ENCODE measurements at places on chromosomes 7 and 10.

GRCh38 chr7:50795253-50795652, 12.6 kb upstream of the GRB10 start:
- DNase-seq = no peak

GRCh38 chr7:78489476-78490240, 691.1 kb downstream of the PHTF2 start:
- no peak for DNase-seq

GRCh38 chr7:129739427-129739826, 127.9 kb downstream of the NRF1 start:
- no peak for DNase-seq

- DNase-seq = no peak
Measured at GRCh38 chr10:32982911-32983909, 25.2 kb upstream of the ITGB1 start.

- no peak for DNase-seq
Measured at GRCh38 chr10:132601567-132601966, 64.0 kb downstream of the INPP5A start.

GRCh38 chr7:106895246-106895864, 30.3 kb downstream of the PIK3CG start:
- no peak for DNase-seq

- DNase-seq = no peak
Measured at GRCh38 chr7:87347664-87348063, 2.2 kb downstream of the CROT start.

- peak; percentile 15 for DNase-seq
Measured at GRCh38 chr10:68550747-68551411, 9.3 kb upstream of the TET1 start.

GRCh38 chr10:59018977-59019376, 157.5 kb upstream of the PHYHIPL start:
- DNase-seq = no peak

DNA sequence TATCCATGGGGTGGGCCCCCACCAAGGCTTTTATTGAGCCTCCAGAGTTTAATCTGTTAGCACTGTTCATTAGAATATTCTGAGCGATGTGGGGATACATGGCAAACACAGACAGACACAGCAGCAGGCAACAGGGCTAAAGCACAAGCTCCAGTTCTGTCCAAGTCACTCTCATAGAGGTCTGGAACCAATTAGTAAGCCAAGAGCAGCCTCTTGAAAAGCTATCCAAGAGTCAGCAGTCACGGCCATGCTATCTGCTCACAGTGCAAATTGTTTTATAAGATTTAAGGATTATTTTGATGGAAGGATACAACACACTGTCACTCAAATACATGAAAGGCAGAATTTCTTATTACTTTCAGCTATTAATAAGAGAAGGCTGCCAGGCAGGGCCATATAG, 86.4 kb upstream of the DGKB start:
- no peak for DNase-seq

DNA sequence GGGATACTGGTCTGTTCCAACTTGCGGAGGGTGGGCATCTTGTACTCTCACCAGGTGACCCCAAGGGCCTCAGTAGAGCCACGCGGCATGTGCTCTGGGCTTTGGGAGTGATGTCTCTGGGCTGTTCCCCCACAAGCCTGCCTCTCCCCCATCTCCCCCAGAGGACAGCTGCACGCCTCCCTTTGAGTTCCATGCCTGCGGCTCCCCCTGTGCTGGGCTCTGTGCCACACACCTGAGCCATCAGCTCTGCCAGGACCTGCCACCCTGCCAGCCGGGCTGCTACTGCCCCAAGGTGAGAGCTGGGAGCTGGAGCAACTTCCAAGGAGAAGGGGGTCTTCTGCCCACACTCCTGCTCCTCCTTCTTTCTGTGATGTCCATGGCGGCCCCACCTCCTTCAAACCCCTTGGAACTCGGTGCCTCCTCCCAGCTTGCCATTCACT, 15.0 kb upstream of the ZNF862 start:
- DNase-seq = no peak

DNA sequence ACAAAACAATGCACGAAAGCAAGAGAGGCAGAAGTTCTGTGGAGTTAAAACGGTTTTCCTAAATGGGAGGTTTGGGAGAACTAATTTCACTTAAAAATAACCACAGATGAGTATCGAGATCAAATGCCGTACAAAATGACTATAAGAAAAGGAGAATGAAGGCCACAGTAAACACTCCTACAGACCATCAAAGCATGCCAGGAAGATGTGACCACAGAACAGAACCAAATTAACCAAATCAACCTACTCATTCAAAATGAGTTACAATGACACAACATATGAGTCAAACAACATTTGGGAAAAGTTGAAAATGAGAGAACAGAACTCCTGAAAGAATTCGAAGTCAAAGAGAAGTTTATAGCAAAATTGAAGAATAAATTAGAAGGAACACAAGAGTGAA, 24.3 kb upstream of the DOCK1 start:
- no peak for DNase-seq

DNA sequence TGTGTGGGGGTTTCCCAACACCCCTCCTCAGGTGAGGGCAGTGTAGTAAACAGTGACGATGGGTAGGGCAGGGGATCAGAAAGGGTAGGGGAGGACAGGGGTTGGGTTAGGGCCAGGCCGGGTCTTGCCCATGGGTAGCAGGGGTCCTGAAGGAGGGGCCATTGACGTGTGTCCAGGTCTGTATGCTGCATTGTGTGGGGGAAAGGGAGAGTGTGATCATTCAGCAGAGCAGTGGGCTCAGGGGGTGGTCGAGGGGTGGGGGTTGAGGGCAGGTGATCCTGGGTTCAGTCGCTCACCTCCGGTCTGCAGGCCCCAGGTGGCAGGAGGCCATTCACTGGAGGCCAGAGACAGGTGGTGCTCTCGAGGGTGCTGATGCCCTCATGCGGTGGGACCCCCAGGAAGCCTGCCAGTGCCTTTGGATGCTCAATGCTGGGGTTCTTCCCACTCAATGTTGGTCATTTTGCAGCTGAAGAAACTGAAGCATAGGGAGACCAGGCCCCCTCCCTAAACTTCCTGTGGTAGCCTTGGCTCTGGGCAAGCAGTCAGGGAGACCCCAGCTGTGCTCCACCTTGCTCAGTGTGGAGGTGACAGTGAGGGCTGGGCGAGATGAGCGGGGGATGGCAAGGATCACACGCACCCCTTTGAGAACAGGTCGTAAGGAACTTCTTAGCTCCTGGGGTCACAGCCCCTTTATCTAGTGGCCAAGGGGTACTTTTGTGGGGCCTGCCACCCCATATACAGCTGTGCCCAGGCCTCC, 48.8 kb upstream of the CAMK2B start:
- DNase-seq = no peak

GRCh38 chr10:14737808-14738545, 36.7 kb downstream of the FAM107B start:
- DNase-seq = no peak

- DNase-seq = no peak
Measured at GRCh38 chr7:95601316-95601715, 5.0 kb upstream of the PDK4 start.

GRCh38 chr10:107487284-107487683, 322.8 kb upstream of the SORCS1 start:
- DNase-seq = no peak

DNA sequence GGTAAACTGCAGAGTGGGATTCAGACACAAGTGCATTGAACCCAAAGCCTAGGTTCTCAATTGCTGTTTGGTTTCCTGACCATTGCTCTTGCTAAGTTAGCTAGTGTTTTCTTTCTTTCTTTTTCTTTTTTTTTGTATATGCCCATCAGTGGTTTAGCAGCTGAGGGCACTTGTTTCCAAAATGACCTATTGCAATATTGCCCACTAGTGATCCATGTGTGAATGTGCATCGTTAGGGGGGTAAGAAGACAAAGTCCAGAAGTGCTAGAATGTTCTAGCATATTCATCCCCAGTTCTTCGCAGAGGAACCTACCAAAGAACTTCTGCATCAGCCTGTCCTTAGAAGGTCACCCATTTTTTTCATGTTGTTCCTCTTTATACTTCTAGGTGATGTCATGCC, 252.8 kb upstream of the GPR26 start:
- no peak for DNase-seq

- DNase-seq = peak; percentile 16
Measured at GRCh38 chr10:86536294-86536861, 14.8 kb upstream of the WAPL start.

DNA sequence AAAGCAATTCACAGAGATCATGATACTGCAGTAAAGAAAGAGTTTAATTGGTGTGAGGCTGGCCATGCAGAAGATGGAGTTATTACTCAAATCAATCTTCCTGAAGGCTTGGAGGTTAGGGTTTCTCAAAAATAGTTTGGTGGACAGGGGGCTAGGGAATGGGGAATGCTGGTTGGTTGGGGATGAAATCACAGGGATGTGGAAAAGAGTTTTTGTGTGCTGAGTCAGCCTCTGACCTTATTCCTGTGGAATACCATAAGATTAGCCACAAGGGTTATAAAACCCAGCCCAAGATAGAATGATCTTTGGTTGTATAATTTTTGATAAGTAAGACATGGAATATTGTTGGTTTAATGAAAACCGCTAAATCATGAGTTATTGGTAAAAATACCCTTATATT, 764.3 kb downstream of the TYW1 start:
- no peak for DNase-seq

- no peak for DNase-seq
Measured at GRCh38 chr10:86048973-86049372, 317.6 kb downstream of the GRID1 start.

DNA sequence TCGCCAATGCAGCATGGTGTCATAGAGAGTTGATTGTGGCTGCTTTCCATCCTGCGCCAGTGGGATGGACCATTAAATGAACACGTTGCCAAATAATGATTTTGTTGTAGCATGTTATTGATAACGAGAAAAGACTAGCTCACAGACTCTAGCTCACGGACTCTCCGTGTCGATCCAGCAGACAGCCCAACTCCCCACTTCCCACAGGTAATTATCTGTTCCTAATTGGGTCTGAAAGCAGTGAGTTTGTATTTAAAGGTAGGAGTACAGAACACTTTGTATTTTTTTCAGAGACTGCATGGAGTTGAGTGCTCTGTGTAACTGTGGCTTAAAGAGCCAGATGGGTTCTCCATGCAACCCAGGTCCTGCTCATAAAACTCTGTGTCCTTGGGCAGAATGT, 1250.5 kb downstream of the TYW1 start:
- no peak for DNase-seq

GRCh38 chr10:43151371-43151770, 13.1 kb downstream of the CSGALNACT2 start:
- no peak for DNase-seq

DNA sequence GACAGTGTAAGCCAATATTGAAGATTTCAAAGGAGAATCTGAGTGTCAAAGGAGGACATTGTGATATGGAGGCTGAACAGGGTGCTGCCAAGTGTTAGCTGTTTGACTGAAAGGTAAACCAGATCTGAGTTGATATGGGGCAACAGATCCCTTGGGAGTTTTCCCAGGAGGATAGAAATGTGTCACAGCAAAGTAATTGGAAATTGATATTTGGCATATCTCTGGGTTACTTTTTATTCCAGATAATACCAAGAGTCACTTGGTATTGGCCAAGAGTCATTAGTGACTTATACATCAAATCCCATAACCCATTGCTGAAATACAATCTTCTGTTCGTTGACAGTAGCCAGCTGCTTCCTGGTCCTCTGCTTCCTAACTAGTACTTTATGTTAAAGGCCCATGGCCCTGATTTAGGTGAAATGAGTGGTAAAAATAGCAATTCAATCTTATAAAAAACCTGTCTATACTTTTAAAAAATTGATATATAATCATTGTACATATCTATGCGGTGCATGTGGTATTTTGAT, 922.9 kb downstream of the LRMDA start:
- no peak for DNase-seq

DNA sequence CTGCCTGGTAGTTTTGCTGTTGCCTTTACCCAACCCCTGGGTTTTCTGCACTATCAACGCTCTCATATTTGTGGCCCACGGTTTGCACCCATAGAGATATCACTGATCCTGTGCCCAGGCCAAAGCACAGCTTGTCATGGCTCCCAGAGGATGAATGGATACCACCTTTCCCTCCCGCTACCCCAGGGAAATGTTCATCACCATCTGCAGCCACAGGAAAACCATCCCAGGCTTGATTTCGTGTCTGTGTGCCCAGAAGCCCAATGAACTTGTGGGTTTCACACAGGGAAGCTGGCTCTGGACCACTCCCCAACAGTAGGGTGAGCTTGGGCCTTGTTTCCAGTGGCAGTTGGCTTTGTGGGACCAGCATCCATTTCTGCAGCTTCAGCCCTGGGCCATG, 143.1 kb upstream of the GDF10 start:
- DNase-seq = no peak

GRCh38 chr7:46625032-46625431, 704.0 kb upstream of the IGFBP3 start:
- no peak for DNase-seq

DNA sequence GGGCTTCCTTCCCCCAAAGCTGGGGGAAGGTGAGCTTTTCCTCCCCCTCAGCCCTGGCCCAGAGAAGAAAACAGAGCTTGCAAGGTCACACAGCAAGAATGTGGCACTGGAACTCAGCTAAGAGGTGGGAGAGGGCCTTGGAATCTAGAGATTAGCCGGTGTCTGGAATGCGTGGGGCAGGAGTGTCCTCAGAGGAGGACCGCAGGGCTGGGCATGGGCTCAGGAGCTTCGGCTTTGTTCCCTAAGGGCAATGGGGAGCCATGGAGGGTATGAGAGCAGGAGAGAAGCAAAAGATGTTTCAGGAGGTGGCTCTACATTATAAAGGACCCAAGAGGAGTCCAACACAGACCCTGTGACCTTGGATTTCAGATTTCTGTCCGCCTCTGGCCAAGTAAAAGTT, 127.2 kb upstream of the TNRC18 start:
- DNase-seq = no peak

- DNase-seq = no peak
Measured at GRCh38 chr10:10667466-10667865, 350.2 kb upstream of the CELF2 start.

GRCh38 chr10:71349406-71349805, 30.3 kb downstream of the SLC29A3 start:
- no peak for DNase-seq

DNA sequence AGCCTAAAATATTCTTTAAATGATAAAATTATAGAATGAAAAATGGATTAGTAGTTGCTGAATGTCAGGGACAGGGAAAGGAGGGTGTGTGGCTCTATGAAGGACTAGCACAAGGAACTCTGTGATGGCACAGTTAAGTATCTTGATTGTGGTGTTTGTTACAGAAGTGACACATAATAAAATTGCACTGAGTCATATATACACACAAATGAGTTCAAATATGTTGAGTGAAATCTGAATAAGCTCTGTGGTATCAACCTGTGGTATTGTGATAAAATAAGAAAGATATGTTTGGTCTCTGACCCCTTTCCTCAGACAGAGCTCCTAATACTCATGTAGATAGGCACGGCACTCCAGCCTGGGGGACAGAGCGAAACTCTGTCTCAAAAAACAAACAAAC, 181.5 kb upstream of the TRIM24 start:
- no peak for DNase-seq

DNA sequence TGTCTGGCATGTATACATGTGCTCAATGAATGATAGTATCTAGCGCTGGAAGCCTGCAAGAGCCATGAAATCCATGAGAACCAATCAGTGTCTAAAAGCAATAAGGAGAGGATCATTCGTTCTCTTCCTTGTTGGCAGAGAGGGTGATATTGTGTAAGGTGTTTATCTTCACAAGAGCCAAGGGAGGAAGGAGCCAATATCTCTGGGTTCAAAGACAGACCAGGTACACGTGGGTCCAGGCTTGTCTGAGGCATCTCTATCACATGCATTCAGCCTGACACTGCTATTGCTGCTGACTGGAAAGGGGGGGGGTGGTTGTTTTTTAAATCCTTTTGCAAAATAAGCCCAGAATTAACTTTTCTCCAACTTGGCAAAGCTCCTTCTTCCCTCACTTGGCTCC, 4.0 kb downstream of the SEC31B start:
- DNase-seq = no peak
